Activated T-helper 1 cell treated with anti-CD3 and anti-CD28 coated beads, Interleukin-12 subunit alpha, Interleukin-12 subunit beta, Interleukin-2, Interleukin-4 antibody, amounts not matched to agents 30 ng/mL and 10 ng/mL and 1 ng/mL, durations not matched to agents 14 hours and 24 hours and 36 hours (primary cell): ENCODE measurements at places on chromosomes 2 and 18. TPM values are rescaled to one million over a fixed set of nuclear protein-coding genes. Genes with fewer than 3 reads are reported as not detected.
A peak's percentile ranks its signal among the peaks of the same experiment; 100 is the strongest.

NT5C1B gene
- not detected in 2 replicates for total RNA-seq

GPD2 gene
- total RNA-seq = 15.7 and 18.1 TPM in 2 replicates

FKBP7 gene
- 2.9 and 4.5 TPM in 2 replicates for total RNA-seq

BIRC6 gene
- 112 and 123 TPM in 2 replicates for total RNA-seq

PLCL1 gene
- total RNA-seq = 0.62 and 0.78 TPM in 2 replicates

SLC9A4 gene
- total RNA-seq = 0.10 TPM in 1 of 2 replicates, not detected in the other

IL1R2 gene
- total RNA-seq = 1.1 and 1.3 TPM in 2 replicates

CXCR1 gene
- total RNA-seq = not detected in 2 replicates

GNAL gene
- total RNA-seq = 0.21 and 0.24 TPM in 2 replicates

VWA3B gene
- not detected in 2 replicates for total RNA-seq

RAB17 gene
- total RNA-seq = not detected in 2 replicates

BCL2L11 gene
- 335 and 347 TPM in 2 replicates for total RNA-seq

PPM1G gene
- total RNA-seq = 158 and 160 TPM in 2 replicates

EFEMP1 gene
- not detected in 2 replicates for total RNA-seq

PSMA8 gene
- total RNA-seq = 0.44 and 0.49 TPM in 2 replicates

MYO3B gene
- 0.57 and 0.78 TPM in 2 replicates for total RNA-seq

GAL3ST2 gene
- 0.51 and 0.60 TPM in 2 replicates for total RNA-seq

DNA sequence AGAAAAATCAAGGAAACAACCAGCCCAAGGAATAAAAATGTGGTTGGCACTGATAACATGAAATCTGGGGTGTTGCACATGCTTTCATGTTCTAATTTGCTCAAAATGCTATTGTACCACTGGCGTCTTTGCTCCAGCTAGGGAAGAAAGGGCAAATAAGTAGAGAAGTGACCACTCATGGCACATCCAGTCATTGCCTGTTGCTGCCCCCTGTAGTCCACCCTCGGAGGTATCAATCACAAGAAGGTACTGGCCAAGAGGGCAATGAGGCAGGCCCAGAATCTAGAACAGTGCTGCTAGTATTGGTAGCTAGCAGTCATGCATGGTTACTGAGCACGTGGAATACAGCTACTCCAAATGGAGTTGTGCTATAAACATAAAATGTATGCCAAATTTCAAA lies 213.4 kb downstream of the CDCA7 start:
- DNase-seq = no peak

GRCh38 chr2:57622009-57622408 lies 424.6 kb upstream of the VRK2 start:
- no peak for DNase-seq

- no peak for DNase-seq
Observed at GRCh38 chr2:7027411-7027810, 110.2 kb downstream of the RNF144A start.

DNA sequence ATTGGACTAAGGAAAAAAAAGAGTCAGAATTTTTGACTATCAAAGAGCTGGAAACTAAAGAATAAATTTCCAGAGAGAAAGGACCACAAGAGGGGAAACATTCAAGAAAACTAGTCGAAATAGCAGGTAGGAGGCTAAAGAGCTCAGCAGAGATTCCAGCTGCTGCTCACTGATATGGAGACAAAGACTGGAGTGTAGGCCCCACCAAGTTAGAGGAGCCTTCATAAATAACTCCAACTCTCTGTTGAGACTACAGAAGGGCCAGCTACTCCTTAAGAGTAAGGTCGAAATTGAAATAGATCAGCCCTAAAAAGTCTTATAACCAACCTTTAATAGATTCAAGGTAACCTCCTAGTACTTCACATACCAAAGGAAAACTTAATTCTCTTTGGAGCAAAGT lies 31.1 kb downstream of the SS18 start:
- no peak for DNase-seq

GRCh38 chr2:237222178-237222577 lies 136.5 kb downstream of the COPS8 start:
- DNase-seq = no peak

- no peak for DNase-seq
Observed at GRCh38 chr2:44672431-44672830, 269.1 kb upstream of the SIX3 start.

DNA sequence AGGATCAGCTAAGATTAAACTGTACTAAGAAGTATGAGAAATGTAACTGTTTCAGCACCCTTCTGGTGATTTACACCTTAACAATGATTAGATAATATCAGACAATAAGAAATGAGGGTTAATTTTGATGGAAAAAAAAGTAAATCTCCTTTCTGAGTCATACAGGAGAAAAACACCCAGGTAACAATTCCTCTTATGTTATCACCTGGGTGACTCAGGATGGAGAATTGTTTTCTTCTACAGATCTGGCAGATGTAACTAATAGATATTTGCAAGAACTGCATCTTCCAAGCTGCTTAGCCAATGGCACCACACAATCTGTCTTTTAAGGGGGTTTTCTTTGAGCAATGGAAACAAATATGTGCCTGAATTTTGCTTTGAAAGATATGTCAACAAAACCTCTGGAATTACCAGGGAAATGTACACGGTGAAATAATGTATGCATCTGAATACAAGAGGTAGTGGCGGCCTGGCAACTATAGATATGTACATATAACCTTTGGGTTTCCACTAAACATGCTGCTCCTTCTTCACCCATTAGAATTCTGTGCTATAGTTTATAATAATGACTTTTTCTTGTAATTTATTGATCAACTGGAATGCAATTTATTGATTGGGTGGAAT lies 407.9 kb downstream of the CPS1 start:
- DNase-seq = no peak

- DNase-seq = no peak
Observed at GRCh38 chr2:20120569-20121416, 69.4 kb upstream of the LAPTM4A start.

DNA sequence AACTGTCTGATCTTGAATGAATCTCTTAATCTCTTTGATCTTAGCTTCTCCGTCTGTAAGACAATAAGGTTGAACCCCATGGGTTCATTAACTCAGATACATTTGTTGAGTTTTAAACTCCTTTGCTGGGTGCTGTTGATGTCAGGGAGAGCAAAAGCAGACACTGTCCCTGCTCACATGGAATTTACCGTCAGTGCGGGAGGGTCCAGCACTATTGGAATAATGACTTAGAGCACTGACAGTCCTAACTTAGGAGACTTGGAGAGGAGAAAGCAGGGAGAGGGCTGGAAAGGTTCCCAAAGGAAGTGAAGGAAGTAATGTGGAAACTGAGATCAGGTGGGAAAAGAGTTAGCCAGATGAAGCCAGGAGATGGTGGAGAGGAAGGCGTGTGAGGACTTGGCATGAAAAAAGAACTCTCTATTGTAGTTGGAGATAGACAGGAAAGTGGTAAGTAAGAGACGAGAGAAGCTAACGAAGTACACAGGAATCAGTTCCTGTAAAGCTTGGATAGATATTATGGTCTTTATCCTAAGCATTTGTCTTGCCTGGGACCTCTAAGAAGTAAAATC lies 141.4 kb upstream of the SERTAD2 start:
- DNase-seq = no peak

DNA sequence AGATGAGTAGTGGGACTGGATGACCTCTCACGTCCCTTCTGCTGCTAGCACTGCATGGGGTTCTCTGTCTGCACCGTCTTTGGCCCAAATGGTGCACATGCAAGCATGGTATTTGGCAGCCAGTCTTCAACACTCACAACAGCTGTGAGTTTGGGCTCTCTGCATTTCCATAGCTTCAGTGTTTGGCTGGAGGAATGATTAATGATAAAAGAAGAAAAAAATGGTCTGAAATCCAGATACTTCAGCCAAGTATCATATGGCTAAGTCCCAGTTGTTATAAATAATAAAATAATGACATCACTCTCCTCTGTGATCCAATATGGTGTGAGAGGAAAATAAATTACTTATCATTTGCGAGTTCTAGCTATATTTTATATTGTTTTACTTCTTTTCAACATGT lies 173.3 kb downstream of the DCDC2C start:
- no peak for DNase-seq

DNA sequence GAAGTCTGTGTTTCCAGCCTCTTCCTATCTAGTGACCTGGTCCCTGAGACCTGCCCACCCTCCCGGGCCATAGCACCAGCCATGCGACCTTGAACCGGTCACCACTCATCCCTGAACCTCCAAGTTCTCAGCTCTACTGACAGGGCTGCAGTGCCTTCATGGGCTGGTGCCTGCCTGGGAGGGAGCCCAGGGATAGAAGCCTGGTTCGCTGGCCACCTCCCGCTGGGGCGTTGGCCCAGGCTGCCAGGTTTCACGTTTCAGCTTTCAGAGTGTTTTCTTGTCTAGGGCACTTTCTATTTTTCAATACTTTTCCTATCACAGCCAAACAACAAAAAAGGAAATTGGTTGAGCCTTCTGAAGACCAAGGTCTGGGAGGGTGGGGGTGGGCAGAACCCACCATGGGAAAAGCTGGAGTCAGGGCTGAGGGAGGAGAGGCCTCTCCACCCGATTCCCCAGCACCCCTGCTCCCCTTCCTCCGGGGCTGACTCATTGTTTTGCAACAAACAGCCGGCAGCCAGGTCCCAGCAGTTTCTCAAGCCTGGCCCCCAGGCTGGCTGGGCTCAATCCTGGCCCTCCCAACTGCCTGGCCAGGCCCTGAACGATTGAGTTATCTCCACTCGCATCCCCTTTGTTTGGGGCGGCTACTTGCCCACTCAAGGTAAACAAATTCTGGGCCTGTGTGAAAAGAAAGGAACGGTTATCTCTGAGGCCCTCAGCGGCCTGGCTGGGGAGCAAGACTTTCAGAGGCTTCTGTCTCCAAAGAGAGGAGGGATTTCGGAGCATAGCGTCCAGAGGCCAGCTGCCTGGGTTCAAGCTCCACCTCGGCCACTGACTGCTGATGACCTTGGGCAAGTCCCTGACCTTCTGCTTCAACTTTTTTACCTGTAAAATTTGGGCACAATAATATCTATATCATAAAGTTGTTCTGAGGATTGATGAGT lies 47.5 kb downstream of the ZFP36L2 start:
- no peak for DNase-seq

- DNase-seq = no peak
Observed at GRCh38 chr2:109479804-109480203, 134.0 kb downstream of the SEPTIN10 start.

DNA sequence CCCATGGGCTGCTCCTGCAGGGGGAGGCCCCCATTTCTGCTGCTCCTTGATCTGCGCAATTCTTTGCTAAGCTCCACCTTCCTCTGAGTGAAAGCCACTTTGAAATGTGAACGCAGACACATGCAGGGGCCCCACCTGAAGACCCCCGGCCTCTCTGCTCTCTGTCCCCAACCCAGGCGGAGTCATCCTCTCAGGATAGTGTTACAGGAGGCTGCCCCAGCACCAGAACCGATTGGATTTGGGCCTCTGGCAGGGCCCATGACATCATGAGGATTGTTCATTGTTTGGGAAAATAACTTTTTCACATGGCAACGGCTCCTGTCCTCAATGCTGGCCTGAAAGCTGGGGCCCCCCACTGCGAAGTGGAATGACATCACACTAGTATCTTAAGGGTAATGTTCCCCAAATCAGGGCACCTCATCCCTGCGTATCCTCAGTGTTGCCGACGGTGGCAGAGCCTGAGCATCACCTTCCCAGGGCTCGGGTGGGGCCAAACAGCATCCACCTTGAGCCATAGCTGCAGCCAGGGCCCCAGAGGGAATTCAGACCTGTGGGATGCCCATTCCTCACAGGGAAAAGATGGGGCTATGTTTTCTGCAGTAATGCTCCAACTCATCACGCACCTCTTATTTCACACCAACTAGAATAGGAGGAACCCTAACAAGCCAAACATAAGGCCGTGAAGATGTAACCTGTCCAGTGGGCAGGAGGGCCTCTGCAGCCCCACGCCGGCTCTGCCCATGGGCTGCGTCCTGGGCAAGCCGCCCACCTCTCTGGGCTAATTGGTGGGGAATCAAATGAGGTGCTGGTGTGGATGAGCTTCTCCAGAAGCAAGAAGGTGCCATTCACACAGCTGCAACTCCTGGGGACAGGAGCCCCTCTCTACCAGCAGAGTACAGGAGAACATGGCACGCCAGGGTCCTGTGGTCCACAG lies 2.7 kb upstream of the ERFE start:
- no peak for DNase-seq

- no peak for DNase-seq
Observed at GRCh38 chr2:42123426-42123825, 45.7 kb upstream of the EML4 start.

- DNase-seq = no peak
Observed at GRCh38 chr2:203599509-203599908, 64.4 kb upstream of the RAPH1 start.

GRCh38 chr2:191676790-191677645 lies 918 bp upstream of the NABP1 start:
- DNase-seq = peak; percentile 58

DNA sequence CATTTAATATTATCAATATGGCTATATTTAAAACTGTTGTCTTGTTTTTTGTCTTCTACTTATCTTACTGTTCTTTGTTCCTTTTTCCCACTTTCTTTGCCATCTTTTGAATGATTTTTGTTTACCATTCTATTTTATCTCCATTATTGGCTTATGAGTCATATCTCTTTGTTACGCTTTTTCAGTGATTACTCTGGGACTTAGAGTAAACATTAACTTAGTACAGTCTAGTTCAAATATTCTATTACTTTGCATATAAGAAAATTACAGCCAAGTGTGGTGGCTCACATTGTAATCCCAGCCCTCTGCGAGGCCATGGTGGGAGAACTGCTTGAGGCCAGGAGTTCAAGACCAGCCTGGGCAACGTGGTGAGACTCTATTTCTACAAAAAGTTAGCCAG lies 26.1 kb downstream of the ADCY3 start:
- DNase-seq = no peak

DNA sequence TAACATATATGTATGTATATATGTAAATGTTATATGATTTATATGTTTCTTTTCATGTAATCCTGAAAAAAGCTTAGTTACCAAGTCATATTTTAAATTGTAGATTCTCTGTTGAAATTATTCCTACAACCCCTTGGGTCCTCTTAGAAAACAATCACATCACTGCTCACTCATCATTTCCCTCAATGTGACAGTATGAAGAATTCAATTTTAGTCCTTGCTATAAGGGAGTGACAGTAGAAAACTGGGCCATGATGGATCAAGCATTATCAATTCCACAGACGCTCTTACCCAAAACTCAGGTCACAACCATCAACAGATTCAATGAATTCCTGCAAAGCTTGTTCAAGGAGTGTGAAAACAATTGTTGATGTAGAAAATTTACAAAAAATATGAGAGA lies 1389.5 kb upstream of the ACVR2A start:
- DNase-seq = no peak

GRCh38 chr2:122634256-122634655 lies 878.8 kb downstream of the TSN start:
- DNase-seq = no peak

- no peak for DNase-seq
Observed at GRCh38 chr2:63785096-63785495, 56.6 kb upstream of the UGP2 start.

- no peak for DNase-seq
Observed at GRCh38 chr2:50284188-50284587, 747.7 kb downstream of the NRXN1 start.

GRCh38 chr2:220775856-220776488 lies 796.1 kb downstream of the EPHA4 start:
- no peak for DNase-seq

DNA sequence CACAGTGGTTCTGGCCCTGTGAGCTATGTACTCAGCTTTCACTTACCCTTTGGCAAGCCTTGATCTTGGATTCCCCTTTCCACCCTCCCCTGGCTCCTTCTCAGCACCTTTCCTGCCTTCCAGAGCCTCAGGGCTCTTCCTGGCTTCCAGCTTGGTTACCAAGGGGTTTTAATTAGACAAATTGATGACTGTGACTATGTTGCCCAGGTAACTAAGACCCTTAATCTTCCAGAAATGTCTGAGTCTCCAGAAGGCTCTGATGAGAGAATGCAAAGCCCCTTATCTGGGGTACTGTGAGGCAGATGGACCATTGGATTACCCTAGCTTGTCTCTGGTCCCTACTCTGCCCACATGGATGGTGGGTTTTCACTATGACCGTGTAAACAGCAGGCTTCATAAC lies 174.2 kb downstream of the LOXHD1 start:
- no peak for DNase-seq
